ENCODE measurements at places on chromosomes 16 and 17.

GRCh38 chr17:14211246-14211645, 25.4 kb downstream of the CDRT15 start:
- no peak for DNase-seq

DNA sequence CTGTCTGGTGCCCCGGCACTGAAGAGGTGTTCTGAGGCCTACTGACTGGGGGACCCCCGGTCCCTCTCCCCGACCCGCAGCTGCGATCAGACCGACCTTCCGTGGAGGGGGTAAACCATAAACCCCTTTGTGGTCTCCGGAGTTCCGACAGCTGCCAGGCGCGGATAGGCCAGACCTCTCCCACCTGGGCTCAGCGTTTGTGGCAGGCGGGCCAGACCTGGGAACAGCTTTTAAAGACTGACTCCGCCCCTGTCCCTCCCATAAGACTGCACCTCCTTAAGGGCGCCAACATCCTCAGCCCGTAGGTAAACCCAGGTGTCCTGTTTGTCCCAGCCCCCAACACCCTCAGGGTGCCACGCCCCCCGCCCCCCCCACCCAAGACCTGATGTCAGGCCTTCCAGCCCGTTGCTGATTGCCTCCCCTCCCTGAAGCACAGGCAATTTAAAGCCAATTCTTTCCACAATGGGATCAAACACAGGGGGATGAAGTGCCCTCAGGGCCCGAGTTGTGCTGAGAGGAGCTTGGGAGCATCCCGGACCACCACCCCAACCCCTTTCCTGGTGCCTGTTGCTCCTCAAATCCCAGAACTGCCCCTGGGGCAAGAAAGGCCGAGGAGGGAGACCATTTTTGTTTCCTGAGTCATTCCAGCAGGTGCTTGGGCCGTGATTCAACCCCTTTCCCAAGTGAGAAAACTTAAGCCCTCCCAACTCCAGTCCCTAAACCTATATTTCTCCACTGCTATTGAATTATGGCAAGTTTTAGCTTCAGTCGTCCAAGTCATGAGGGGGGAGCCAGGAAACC, at the start of gene SOX15:
TSS of gene SOX15 (minus strand) at position 204 of the 801 bp plus-strand sequence. CDS start 418 bp downstream, outside the sequence.
- no peak for DNase-seq

GRCh38 chr16:5895137-5895536, 797.5 kb upstream of the EEF2KMT start:
- DNase-seq, result no peak

DNA sequence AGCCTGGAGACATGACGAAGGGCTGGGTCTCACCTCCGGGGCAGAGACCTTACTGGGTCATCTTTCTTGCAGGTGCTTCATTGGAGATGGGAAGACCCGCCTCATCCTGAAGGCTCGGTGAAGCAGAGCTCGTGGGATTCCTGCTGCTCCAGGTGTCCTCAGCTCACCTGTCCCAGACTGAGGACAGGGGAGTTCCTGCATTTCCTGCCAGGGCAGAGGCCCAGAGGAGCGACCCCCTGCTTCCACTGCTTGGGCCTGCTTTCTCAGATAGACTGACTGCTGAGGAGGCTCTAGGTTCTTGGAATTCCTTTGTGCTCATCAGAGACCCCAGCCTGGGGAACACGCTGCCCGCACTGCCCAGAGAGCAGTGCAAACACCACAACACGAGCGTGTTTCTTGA, 11.6 kb downstream of the AQP8 start:
- DNase-seq, result no peak

GRCh38 chr16:89407925-89408300, 82.4 kb downstream of the ANKRD11 start:
- no peak for DNase-seq

- no peak for DNase-seq
Measured at GRCh38 chr16:50096791-50097190, 31.0 kb downstream of the HEATR3 start.

GRCh38 chr16:17304491-17305119, 166.2 kb downstream of the XYLT1 start:
- no peak for DNase-seq

DNA sequence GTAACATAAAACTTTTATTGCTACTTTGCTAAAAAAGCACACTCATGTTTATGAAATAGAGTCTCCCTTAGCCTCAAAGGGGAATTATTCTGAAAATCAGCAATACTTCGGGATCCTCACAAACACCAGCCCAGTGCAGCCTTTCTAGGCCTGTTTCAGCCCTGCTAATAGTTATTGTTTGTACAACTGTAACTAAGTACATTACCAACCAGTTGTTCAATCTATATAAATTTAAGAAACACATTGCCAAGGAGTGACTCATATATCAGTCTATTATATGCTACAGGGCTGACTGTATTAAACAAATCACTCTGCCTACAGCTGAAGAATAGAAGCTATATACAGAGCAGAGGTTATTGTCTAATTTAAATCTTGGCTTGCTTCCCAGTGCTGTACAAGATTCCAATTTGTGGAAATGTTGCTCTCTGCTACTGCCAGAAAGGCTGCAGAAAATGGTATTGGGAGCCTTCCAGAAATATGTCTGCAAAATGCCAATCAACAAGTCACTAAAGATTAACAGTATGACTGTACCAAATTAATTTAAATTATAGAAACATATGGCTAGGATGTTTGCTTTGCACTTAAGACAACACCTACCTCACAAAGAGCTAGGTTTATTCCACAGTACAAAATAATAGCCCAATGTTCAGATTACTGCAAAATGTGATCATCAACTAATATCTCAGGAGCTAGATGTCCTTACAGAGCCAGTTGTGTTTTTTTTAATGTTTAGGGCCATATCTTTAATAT, 49.7 kb downstream of the TOX3 start:
- DNase-seq, result no peak

GRCh38 chr17:78524870-78525510, 52.2 kb downstream of the DNAH17 start:
- DNase-seq, result no peak

DNA sequence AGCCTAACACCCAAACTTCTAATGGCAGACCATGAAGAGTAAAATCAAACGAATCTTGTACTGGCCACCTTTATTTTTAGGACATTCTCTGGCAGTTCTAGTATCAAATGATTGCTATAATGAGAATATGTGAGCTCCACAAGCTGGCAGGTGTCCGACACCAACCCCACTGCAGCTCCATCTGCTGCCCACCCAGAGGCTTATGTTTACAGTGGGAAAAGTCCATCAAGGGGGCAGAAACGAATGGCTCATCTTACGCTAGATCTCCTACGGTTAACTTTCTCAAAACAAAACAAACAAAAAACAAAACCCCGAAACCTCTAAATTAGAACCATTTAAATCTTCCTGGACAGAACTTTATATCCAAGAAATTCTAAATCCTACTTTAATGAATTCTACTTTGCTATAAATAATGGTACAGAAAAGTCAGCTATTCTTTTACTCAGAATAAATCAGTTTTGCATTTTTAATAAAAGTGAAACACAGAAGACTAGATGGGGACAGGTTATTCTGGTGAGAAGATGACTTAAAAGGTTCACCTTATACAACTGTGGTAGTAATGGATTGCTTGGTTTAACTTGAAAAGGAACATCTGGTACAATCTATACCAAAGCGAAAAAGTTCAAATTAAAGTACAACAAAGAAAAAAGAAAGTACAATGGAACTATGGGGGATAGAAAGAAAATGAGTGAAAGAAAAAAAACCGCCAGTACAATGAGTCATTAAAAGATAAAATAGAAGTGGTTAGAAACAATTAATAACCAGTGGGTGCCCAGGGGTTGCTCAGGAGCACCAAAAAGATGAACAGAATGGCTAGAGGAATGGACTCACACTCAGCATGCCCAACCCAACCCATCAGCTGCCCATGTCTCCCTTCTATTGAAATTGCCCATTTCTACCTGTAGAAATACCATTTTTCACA, 40.2 kb downstream of the GRB2 start:
- DNase-seq, result no peak

DNA sequence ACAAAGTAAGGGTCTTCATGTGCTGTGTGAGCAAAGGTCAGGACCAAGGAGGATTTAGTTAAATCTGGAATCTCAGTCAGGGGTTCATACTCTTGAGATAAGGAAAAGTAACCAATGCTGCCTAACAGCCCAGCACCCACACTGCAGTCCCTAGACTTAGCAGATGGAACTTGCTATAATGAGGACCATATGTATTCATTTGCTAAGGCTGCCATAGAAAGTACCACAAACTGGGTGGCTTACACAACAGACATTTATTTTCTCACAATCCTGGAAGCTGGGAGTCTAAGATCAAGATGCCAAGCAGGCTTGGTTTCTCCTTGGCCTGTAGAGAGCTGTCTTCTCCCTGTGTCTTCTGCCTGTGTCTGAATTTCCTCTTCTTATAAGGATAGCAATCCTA, 20.8 kb downstream of the ZP2 start:
- DNase-seq, result no peak

GRCh38 chr16:31471241-31471874, 594 bp upstream of the TGFB1I1 start:
- no peak for DNase-seq

DNA sequence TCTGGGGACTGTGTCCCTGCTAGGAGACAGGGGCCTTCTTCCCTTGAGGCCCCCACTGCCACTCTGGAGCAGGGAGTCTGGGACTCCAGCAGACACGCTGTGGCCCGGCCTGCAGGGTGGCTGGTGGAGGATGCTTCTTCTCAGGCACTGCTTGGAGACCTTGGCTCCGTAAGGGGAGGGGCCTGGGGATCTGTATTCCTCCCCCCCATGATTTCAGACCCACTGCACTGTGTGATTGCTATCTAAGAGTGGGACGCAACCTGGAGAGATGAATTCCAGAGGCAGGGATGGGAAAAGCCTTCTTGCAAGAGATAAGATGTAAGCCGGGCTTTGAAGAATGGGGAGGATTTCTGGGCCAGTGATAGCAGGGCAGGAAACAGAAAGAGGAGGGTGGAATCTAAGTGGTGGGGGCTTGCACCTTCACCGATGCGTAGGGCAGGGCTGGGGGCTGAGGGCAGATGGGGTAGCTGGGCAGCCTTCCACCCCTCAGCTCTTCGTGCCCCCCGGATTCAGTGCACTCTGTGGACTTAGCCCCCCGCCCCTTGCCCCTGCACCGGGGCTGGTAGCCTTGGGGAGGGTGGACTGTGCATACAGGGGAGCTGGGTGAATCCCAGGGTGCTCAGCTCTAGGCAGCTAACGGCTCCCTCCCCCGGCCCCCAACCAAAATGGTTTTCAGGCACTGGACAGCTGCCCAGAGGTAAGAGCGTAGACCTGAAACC, 5.2 kb upstream of the GSE1 start:
- no peak for DNase-seq

DNA sequence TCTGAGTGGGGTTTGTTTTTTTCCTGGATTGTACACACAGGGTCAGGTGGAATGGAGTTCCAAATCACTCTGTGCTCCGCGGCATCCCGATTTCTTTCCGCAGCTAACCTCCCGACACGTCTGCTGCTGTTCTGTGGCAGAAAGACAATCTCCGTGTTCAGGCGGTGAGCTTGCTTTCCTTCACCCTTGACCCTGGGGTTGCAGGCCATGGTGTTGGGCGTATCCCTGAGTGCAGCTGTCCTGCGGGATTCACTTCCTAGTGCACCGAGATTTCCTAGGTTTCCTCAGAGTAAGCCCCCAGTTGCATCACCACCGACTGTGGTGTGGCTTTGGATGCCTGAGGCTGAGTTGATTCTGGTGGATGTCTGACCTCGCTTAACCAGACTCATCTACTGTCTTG, 7.8 kb upstream of the ARL6IP1 start:
- no peak for DNase-seq

All from hematopoietic multipotent progenitor cell (in vitro differentiated cells).